Stimulated activated CD4-positive, alpha-beta T cell treated with anti-CD3 and anti-CD28 coated beads, Interleukin-2, amount 100 ng/mL, for 24 hours (primary cell): ENCODE measurements at places on chromosomes 5 and 9.

- DNase-seq, result no peak
These were observed 161.1 kb upstream of the CDH12 start for GRCh38 chr5:23014266-23014665.

DNA sequence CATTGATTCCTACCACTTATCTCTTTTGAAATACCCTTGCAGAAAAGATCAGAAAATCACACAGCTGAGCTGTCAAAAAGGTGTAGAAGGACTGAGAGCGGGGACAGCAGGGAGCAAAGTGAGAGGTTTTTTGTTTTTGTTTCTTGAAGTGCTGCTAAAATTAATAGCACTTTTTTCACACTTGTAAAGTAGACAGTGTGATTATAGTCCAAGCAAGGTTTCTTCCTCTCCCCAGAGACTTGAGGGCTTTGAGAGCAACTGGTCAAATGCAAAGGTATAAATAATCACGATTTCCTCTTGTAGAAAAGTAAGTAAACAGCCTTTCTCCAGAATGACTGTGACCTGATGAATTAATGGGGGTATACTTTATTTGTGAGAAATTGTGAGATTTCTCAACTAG lies 326.9 kb downstream of the ZNF608 start:
- DNase-seq, result no peak

DNA sequence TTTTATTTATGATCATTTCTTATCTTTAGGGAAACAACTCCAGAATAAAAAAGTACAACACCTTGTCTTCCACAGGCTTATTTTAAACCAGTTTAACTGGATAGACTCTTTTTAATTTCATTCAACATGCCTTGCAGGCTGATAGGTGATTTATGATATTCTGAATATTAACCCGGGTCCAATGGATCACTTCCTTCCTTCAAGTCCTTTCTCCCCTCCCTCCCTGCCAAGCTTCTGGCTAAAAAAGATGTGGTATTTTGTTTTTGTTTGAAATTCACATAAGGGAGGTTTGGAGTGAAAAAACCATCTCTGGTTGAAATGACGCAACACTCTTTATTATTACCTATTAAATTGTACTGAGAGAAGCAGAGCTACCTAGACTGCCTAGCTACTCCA lies 265.3 kb downstream of the MLLT3 start:
- DNase-seq, result no peak

- no peak for DNase-seq
These were observed 762 bp downstream of the SNCAIP start for GRCh38 chr5:122312591-122313406.

DNA sequence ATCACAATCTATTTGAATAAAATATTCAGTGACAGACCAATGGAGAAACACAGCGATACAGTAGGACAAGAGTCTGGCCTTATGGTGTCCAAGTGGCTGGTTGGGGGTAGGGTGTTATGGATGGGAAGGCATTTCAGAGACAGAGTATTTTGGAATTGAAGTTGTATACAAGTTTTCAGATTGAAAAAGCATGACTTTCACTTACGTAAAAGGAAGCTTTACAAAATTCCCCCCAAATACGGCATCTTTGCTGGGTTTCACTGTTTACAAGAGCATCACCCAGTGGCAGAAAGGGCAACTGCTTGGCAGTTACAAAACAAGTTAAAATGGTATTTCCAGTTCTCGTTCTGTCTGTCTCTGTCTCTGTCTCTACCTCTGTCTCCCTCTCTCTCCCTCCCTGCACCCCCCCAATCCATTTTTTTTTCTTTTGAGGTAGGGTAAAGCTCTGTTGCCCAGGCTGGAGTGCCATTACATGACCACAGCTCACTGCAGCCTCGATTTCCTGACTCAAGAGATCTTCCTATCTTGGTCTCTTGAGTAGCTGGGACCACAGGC lies 86.2 kb downstream of the PTPN3 start:
- DNase-seq, result peak; percentile 27
